Psoas muscle (tissue), 8 donors: ENCODE measurements at places on chromosomes 1 and 21. TPM values are rescaled to one million over a fixed set of nuclear protein-coding genes. Genes with fewer than 3 reads are reported as not detected.

DNA sequence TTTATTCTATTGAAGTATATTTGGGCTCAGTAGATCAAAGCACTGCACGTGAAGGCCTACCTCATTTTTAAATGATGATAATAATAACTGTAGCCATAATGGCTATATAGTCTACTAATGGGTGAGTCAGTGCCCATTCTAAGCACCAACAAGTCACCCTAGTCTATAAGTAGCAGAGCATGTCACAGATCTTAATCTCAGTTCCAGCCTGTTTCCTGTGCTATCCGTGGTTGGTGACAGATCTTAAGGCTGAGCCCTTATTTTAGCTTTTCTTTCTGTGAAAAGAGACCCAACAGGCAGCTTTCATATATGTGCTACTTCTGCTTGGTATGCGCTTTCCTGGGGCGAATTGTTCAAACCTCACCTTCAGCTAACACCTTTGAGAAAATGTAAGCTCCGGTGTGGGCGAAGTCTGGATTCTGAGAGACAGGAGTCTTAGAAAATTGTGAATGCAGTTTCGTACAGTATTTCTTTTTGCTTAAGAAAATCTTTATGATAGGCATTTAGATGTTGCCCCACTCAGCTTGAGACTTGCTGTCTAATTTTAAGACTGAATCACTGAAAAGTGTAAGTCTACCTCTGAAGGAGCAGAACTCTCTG lies 59.6 kb downstream of the FMN2 start:
- H3K27me3 ChIP-seq: no peaks in the 10 kb centered on the region
- no peak for DNase-seq
- no peak overlapping the region for H3K27ac ChIP-seq
- no peak overlapping the region for H3K4me3 ChIP-seq
- H3K4me1 ChIP-seq: no peaks in the 10 kb centered on the region

- no peak overlapping the region for H3K4me3 ChIP-seq
- no peak for DNase-seq
- no peak overlapping the region for H3K27ac ChIP-seq
- H3K27me3 ChIP-seq: no peaks in the 10 kb centered on the region
- H3K36me3 ChIP-seq: no peaks in the 10 kb centered on the region
- H3K4me1 ChIP-seq: peaks cover 27% of the 10 kb centered on the region
Observed at GRCh38 chr1:43722810-43723209, 15.5 kb downstream of the ST3GAL3 start.

DNA sequence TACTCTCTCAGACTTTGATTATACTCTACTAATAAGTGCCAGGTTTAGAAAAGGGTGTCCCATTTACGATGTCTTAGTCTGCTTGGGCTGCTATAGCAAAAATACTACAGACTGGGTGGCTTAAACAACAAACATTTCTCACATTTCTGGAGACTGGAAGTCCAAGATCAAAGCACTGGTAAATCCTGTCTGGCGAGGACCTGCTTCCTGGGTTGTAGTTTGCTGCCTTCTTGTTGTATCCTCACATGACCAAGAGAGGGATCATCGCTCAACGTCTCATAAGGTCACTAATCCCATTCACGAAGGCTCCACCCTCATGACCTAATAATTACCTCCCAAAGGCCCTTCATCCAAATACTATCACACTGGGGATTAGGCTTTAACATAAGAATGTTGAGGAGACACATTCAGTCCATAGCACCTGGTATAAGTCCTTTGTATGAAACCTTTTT lies 12.0 kb downstream of the PRDX6 start:
- DNase-seq: no peak
- no peak overlapping the region for H3K27ac ChIP-seq
- no peak overlapping the region for H3K4me3 ChIP-seq
- H3K4me1 ChIP-seq: no peaks in the 10 kb centered on the region

- DNase-seq: no peak
- no peaks in the 10 kb centered on the region for H3K36me3 ChIP-seq
- no peaks in the 10 kb centered on the region for H3K4me1 ChIP-seq
- H3K27me3 ChIP-seq: no peaks in the 10 kb centered on the region
- H3K27ac ChIP-seq: no peak overlapping the region
- H3K4me3 ChIP-seq: no peak overlapping the region
Observed at GRCh38 chr21:39363607-39364555, 15.0 kb upstream of the HMGN1 start.

GRCh38 chr1:54937469-54937868 lies 43.0 kb upstream of the TMEM61 start:
- H3K4me1 ChIP-seq: no peaks in the 10 kb centered on the region
- no peak overlapping the region for H3K4me3 ChIP-seq
- no peak overlapping the region for H3K27ac ChIP-seq
- DNase-seq: no peak

DNA sequence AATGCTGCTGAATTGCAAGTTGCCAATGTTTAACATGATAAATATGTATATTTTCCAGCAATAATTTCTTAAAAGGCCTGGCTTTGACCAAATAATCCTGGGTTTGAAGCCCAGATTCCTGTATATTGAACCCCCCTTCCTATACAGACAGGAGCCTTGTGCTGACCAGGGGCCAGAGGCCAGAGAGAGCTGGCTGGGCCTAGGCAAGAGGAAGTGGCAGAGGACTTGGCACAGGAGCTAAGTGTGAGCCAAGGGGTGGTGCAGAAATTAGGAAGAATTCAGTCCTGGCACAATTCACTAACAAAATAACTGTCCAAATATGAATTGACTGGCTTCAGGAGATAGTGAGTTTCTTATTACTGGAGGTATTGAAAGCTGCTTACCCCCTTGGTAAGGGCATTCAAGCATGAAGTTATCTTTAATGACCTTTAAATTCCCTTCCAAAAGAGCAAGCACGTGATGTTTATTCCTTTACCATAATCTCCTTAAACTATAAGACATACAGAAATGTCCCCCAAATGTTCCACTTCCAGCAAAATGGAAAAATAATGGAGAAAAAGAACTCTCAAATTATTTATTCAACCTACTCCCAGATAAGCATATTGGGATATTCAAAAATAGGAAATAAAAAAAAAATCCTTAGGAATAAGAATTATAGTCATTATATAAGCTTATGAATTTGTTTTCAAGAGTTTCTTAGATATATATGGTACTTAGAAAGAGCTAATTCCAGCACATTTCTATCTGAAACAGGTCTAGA lies 26.6 kb downstream of the NIBAN1 start:
- no peak overlapping the region for H3K4me3 ChIP-seq
- H3K27me3 ChIP-seq: no peaks in the 10 kb centered on the region

DNA sequence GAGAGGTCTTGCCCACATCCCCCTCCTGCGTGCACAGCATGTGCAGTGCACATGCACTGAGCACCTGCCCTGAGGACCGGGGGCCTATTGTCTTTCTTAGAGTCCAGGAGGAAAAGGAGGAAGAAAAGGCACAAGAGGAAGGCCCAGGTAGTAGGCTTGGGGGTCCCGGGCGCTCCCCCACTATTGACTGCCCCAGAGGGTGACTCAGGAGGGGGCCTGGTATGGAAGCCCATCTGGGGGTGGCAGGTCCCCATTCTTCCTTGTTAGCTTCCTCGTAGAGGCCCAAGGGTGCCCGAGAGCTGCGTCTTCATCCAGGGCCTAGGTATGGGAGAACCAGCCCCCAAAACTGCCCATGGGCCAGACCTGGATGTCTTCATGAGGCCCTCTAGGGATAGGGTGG lies 4.1 kb upstream of the SMYD3 start:
- H3K4me1 ChIP-seq: peaks cover 2% of the 10 kb centered on the region
- H3K4me3 ChIP-seq: no peak overlapping the region
- no peaks in the 10 kb centered on the region for H3K27me3 ChIP-seq
- no peaks in the 10 kb centered on the region for H3K36me3 ChIP-seq
- no peak for DNase-seq

GRCh38 chr1:77817368-77818209 lies 38.1 kb downstream of the MIGA1 start:
- H3K4me1 ChIP-seq: no peaks in the 10 kb centered on the region
- no peak overlapping the region for H3K27ac ChIP-seq
- H3K36me3 ChIP-seq: peaks cover 79% of the 10 kb centered on the region
- H3K4me3 ChIP-seq: no peak overlapping the region
- no peak for DNase-seq
- no peaks in the 10 kb centered on the region for H3K27me3 ChIP-seq

DNA sequence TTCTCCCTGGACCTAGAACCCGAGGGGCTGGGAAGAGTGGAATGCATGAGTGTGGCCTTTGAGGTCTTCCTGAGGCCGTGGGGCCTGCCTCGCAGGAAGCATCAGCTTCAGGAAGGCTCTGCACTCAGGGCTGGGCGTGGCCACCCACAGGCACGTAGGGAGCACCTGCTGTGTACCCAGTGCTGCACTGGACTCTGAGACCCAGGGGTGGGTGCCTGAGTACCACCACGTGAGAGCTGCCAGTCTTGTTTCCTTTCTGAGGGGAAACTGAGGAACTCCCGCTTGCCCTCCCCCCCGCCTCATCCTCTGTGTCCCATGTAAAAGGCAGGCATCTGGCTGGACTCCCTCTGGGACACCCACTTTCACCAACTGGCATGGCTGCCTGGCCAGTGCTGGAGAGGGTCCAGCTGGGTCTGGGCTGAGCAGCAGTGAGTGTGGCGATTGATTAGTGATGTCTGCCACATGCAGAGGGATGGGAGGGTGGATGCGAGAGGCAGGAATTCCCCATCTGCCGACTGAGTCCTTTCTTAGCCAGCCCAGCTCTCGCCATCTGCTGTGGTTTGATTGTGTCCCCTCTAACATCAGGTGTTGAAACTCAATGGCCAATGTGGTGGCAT lies 30.2 kb upstream of the TTC34 start:
- H3K27me3 ChIP-seq: peaks cover 14% of the 10 kb centered on the region
- H3K4me3 ChIP-seq: no peak overlapping the region
- H3K27ac ChIP-seq: no peak overlapping the region
- H3K4me1 ChIP-seq: no peaks in the 10 kb centered on the region
- H3K36me3 ChIP-seq: no peaks in the 10 kb centered on the region

DNA sequence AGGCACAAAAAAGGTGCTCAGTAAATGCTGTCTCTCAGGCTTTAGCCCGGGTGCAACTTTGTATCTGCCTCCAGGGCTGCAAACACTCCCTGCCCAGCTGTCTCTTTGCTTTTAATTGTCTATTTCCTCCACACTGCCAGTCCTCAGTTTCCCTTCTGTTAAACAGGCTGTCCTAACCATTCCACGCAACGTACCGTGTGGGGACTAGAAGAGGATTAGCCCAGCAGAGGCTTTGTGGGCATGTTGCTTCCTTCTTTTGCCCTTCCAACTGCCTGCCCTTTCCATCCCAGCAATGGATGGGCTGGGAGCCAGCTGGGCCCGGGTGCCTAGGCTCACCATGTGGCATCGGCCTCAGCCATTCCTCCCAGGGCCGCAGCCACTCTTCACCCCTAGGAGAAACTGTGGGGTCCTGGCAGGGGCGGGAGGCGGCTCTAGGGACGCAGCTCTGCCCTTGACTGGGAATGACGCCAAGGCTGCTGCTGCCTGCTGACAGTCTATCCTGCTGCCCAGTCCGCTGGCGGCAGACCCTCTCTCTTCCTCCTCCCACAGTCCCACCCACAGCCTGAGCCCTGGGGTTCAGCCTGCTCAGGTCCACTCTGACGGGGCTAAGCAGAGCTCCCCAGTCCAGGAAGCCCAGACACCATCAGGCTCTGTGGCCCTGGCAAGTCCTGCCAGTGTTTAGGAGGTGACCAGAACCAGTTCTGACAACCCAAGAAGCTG lies 40.6 kb upstream of the LRP8 start:
- H3K36me3 ChIP-seq: no peaks in the 10 kb centered on the region
- no peak overlapping the region for H3K27ac ChIP-seq
- no peaks in the 10 kb centered on the region for H3K27me3 ChIP-seq

DNA sequence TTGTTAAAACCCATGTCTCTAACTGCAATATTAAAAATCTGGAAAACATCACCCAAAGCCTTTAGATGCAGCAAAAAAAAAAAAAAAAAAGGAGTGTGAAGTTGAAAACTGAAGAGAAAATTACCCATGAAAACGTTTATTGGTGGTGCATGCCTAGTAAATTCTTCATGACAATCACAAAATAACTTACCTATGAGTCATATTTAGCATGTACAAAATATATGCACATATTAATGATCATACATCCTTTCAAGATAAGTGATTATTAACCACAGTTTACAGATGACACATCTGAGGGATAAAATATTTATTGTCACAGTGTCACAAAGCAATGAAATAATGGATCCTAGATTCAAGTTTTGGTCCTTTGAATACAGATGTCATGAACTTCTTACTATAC lies 505.2 kb upstream of the NR5A2 start:
- H3K4me3 ChIP-seq: no peak overlapping the region
- H3K36me3 ChIP-seq: no peaks in the 10 kb centered on the region
- no peaks in the 10 kb centered on the region for H3K4me1 ChIP-seq
- H3K27me3 ChIP-seq: no peaks in the 10 kb centered on the region

DNA sequence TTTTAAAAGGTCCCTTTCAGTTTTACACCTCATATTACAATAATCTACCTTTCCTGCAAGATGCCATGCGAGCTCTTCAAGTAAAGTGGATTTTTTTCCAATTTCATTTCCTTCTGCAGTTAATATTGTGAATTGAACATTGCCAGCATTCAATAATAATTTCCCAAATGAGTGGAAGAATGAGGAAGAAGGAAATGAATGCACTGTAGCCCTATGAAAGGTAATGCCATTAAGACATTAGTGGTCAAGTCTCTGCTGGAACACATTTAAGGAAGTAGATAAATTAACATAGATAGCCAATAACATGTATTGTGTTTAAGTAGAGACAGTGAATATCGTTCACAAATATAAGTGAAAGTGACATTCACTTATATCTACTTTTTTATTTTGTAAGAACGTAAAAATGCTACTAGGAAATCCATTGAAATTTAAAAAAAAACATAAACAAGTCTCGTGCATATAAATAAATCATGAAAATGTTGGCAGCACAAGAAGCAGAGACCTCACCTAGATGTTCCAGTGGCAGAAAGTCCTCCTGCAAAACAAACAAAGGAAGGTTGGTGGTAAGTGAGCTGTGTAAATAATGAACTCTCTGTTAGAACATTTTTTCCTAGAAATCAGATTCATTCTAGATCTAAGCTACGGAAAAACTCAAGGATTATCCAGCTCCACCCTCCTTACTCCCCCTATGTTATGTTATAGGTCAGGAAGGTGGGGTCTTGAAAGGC lies 17.7 kb downstream of the FCRL3 start:
- H3K27ac ChIP-seq: no peak overlapping the region
- DNase-seq: no peak
- no peaks in the 10 kb centered on the region for H3K4me1 ChIP-seq
- no peaks in the 10 kb centered on the region for H3K36me3 ChIP-seq

DNA sequence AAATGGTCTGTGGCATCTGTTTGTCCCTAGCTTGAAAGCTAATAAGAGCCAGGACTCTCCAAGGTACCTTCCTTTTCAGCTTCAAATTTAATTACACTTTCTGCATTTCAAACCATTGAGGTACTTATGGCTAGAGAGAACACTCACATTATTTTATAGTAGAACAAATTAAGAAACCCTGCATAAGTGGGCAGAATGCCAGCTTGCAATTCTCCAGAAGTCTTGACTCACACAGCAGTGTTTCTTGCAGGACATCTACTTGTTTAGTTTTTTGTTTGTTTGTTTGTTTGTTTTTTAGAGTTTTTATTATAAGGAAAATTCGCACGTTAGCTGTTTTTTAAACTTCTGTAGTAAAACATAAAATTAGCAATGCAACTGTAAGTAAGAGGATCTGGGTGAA lies 397.2 kb downstream of the NEGR1 start:
- no peaks in the 10 kb centered on the region for H3K27me3 ChIP-seq
- H3K36me3 ChIP-seq: no peaks in the 10 kb centered on the region
- DNase-seq: no peak
- no peak overlapping the region for H3K4me3 ChIP-seq

GRCh38 chr1:115828101-115829022 lies 12.6 kb downstream of the NHLH2 start:
- H3K36me3 ChIP-seq: no peaks in the 10 kb centered on the region
- H3K27ac ChIP-seq: no peak overlapping the region
- no peak for DNase-seq
- peak overlapping the region; percentile 62 for H3K4me3 ChIP-seq
- H3K4me1 ChIP-seq: peaks cover 4% of the 10 kb centered on the region
- H3K27me3 ChIP-seq: no peaks in the 10 kb centered on the region

ARHGAP30 gene
- 2.0 TPM for total RNA-seq

ETNK2 gene
- 1.2 TPM for total RNA-seq

LRRC38 gene
- 9.4 TPM for total RNA-seq

TSEN15 gene
- 21.0 TPM for total RNA-seq

CD1B gene
- not detected for total RNA-seq
